Natural killer cell (primary cell): ENCODE measurements at places on chromosomes 6 and 20. TPM values are rescaled to one million over a fixed set of nuclear protein-coding genes. Genes with fewer than 3 reads are reported as not detected.

MMP24 gene
- total RNA-seq = 0.18 TPM

DNA sequence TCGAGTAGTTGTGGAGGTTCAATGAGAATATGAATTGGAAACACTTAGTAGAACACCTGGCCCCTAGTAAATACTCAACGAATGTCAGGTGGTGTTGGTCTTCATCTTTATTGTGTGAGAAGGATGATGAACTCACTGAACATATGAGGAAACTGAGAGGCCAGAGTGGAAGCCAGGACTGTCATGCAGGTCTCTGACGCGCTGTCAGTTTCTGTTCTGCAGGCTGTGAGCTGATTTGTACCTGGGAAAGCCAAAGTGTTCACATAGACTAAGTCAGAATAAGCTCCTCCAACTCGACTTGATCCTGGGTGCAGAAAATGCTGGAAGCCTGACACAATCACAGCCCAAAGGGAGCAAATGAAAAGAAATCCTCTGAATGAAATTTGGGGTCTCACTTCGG lies 222.2 kb downstream of the LY86 start:
- H3K27me3 ChIP-seq = no peaks in the 10 kb centered on the region
- H3K27ac ChIP-seq = no peak overlapping the region
- no peaks in the 10 kb centered on the region for H3K36me3 ChIP-seq
- peaks cover 9% of the 10 kb centered on the region for H3K4me1 ChIP-seq

DNA sequence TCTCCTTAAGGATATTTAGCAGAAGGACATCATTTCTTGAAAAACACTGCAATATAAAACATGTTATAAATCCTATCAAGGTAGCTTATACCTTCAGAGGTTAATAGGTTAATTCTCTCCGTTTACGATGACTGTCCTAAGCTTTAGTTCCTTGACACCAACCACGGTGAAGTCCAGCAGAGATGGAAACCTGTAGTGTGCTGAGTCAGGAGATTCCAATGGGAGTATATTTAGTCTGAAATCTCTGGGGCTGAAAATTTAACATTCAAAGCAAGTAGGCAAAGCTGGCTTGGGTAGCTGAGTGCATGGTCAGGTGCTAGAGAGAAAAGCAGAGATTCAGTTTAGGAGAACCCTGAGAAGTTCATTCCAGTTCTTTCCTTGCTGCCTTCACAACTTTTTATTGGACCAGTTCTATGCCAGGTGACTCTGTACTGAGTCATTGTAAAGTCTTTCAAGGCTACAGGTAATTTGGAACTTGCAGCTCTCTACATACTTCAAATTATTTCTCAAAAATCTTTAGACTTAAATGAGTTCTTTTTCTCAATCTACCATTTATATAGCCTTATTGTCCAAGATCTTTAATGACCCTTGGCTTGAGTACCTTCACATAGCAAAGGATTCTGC lies 1009.4 kb upstream of the FLRT3 start:
- no peak overlapping the region for H3K4me3 ChIP-seq
- H3K27ac ChIP-seq = no peak overlapping the region
- DNase-seq = no peak
- no peaks in the 10 kb centered on the region for H3K36me3 ChIP-seq
- no peaks in the 10 kb centered on the region for H3K27me3 ChIP-seq

SMOC2 gene
- total RNA-seq = not detected

- no peak overlapping the region for H3K4me3 ChIP-seq
- H3K4me1 ChIP-seq = no peaks in the 10 kb centered on the region
- H3K27ac ChIP-seq = no peak overlapping the region
- DNase-seq = no peak
Observed at GRCh38 chr6:113092795-113093194, 745.7 kb downstream of the RFPL4B start.

DNA sequence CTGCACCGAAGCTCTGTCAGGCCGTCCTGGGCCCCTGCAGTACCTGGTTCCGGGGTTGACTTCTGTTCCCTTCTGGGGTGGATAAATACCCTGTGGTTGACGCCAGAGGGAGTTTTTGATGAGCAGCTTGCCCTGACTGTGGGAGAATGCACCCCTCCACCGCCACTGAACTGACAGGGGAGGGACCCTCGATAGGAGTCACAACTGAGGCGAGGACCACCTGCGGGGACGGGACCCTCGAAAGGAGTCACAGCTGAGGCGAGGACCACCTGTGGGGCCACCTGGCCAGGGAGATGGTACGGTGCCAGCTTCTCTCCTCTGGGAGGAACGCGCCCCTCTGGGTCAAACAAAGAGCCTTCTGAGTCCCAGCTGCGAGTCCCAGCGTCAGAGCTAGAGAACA lies 100.1 kb upstream of the FRMD1 start:
- H3K4me1 ChIP-seq = no peaks in the 10 kb centered on the region
- no peaks in the 10 kb centered on the region for H3K27me3 ChIP-seq
- no peak for DNase-seq

PHACTR1 gene
- 5.2 TPM for total RNA-seq

DNA sequence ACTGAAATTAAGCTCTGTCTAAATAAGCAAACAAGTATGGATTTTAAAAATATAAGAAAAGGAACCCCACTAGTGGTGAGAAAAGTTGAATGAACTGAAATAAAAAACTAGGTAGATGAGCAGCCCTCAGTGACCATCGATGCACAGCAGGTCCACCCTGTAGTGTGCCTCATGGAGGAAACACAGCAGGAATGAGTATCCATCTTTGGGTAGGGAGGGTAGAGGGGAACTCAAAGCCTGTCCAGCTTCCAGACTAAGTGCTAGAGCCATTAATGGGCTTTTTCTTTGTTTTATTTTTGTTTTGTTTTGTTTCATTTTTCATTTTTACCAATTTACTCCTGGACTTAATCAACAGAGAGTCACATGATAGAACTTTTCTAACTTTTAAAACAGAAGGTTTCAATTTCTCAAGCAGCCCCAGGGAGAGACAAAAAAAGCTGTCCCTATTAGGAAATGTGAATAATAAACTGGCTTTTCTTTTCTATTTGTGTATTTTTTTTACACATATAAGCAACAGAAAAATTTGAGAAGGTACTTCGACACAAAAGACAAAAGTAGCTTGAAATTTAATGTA lies 700.6 kb downstream of the HACE1 start:
- H3K4me1 ChIP-seq = no peaks in the 10 kb centered on the region
- no peaks in the 10 kb centered on the region for H3K36me3 ChIP-seq
- no peak overlapping the region for H3K4me3 ChIP-seq
- DNase-seq = no peak
- H3K27me3 ChIP-seq = no peaks in the 10 kb centered on the region

DNA sequence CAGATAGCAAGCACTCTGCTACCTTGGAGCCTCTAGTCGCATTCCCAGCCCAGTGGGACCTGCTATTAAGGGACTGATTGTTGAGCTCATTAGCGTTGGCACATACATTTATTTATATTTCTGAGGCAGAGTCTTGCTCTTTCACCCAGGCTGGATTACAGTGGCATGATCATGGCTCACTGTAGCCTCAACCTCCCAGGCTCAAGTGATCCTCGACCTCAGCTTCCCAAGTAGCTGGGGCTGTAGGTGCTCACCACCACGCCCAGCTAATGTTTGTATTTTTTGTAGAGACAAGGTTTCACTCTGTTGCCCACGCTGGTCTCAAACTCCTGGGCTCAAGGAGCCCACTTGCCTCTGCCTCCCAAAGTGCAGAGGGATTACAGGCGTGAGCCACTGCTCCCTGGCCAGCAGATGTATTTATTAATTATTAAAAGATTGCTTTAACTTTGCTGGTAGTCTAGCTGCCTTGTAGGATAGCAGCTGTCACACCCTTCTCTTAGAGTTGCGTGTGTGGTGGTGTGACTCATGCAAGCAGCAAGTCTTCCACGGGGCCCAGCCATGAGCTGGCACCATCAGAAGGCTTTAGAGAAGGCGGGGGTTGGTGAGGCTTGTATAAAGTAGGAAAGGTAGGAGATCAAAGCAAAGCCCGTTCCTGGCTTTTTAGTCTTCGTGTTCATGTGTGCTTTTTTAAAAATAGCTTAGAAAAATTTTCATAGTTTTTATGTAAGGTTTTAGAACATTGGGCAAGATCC lies 16.5 kb downstream of the ACTR5 start:
- H3K36me3 ChIP-seq = peaks cover 86% of the 10 kb centered on the region
- no peaks in the 10 kb centered on the region for H3K27me3 ChIP-seq
- no peak overlapping the region for H3K27ac ChIP-seq
- no peak overlapping the region for H3K4me3 ChIP-seq

DNA sequence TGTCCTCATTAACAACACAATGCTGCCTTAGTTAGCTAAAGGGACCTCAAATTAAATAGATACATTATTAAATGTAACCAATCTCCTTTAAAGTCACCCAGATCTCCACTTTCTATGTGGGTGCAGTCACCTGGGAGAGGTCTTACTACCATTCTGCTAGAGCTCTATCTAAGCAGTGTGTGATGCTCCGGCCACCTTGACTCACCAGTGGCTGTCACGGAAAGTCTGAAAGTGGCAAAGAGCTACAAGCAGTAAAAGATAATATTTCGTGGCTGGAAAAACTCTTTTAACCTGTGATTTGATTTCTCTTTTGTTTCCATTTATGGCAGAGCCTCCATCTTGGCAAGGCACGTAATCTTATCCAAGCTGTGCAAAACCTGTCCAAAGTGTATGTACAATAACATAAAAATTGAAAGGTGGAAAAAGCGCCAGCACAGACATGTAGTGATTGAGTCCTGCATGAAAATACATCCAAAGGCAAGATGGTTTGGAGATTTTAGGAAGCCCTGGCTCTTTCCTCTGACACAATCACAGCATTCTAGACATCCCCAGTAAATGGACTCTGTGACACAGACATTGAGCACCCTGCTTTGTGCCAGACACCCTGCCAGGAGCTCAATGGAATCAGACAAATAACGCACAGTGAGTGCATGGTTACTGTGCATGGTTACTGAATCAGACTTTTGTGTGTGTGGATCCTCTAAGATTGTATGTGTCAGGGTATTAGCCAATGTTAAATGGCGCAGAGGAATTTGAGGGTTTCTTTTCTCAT lies 116.6 kb downstream of the ADAT2 start:
- no peak for DNase-seq
- no peaks in the 10 kb centered on the region for H3K4me1 ChIP-seq
- H3K4me3 ChIP-seq = no peak overlapping the region
- H3K36me3 ChIP-seq = no peaks in the 10 kb centered on the region
- no peak overlapping the region for H3K27ac ChIP-seq

DNA sequence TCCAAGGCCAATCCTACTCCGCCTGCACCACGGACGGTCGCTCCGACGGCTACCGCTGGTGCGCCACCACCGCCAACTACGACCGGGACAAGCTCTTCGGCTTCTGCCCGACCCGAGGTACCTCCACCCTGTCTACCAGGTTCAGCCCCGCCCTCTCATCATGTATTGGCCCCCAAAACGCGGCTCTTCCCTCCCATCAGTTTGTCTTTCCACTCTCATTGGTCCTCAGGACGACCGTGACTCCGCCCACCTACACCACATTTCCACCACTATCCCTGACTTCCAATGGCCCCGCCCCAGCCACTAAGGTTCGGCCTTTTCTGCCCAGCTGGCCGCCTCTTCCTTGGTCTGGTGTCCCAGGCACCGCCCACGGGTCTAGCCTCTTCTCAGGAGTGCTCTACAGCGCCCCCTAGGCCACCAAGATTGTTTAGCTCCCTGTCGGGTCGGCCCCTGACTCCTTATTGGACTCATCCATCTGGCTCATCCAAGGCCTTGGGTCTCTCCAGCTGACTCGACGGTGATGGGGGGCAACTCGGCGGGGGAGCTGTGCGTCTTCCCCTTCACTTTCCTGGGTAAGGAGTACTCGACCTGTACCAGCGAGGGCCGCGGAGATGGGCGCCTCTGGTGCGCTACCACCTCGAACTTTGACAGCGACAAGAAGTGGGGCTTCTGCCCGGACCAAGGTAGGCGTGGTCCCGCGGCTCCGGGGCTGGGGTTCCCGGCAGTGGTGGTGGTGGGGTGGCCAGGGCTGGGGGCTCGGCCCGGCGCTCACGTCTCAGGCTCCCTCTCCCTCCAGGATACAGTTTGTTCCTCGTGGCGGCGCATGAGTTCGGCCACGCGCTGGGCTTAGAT lies 3.1 kb downstream of the MMP9 start:
- DNase-seq = no peak
- no peak overlapping the region for H3K4me3 ChIP-seq
- no peaks in the 10 kb centered on the region for H3K36me3 ChIP-seq
- H3K27me3 ChIP-seq = peaks cover 52% of the 10 kb centered on the region
